ENCODE measurements at places on chromosomes 3 and 15. TPM values are rescaled to one million over a fixed set of nuclear protein-coding genes. Genes with fewer than 3 reads are reported as not detected.

ITIH4 gene
- total RNA-seq, result 6.0 TPM

CATSPER2 gene
- total RNA-seq, result 5.5 TPM

FBXW12 gene
- 1.8 TPM for total RNA-seq

SOX14 gene
- total RNA-seq, result 1.4 TPM

ANKUB1 gene
- 4.2 TPM for total RNA-seq

CYP1A2 gene
- not detected for total RNA-seq
